Right atrium auricular region (tissue), 2 donors: ENCODE measurements at places on chromosomes 6 and 20. TPM values are rescaled to one million over a fixed set of nuclear protein-coding genes. Genes with fewer than 3 reads are reported as not detected.

MRAP2 gene
- 0.20 TPM for total RNA-seq

BPIFB1 gene
- not detected for total RNA-seq

EXOC2 gene
- total RNA-seq = 16.1 TPM

TNF gene
- total RNA-seq = not detected

SDCBP2 gene
- total RNA-seq = 2.9 TPM

PTPRT gene
- total RNA-seq = 0.11 TPM

SLC44A4 gene
- not detected for total RNA-seq

SAMD3 gene
- total RNA-seq = not detected

MAP7 gene
- total RNA-seq = 1.0 TPM

RIPOR3 gene
- total RNA-seq = 4.7 TPM

LTA gene
- total RNA-seq = not detected

HLA-DPA1 gene
- total RNA-seq = 60.5 TPM

SPATS1 gene
- total RNA-seq = not detected

NHSL1 gene
- total RNA-seq = 41.6 TPM

PACSIN1 gene
- total RNA-seq = 6.3 TPM

CAGE1 gene
- total RNA-seq = not detected

CD109 gene
- 30.1 TPM for total RNA-seq

XKR7 gene
- not detected for total RNA-seq

TSHZ2 gene
- 6.2 TPM for total RNA-seq

VIP gene
- total RNA-seq = 1.2 TPM

ATP9A gene
- 23.4 TPM for total RNA-seq

SLC17A2 gene
- total RNA-seq = not detected

MATN4 gene
- total RNA-seq = not detected

SSR1 gene
- 30.2 TPM for total RNA-seq

GSTA1 gene
- total RNA-seq = not detected

KCNG1 gene
- total RNA-seq = 0.70 TPM

TP53INP2 gene
- total RNA-seq = 59.5 TPM

AGER gene
- total RNA-seq = 0.94 TPM

ZSCAN23 gene
- 0.59 TPM for total RNA-seq

ISM1 gene
- 1.3 TPM for total RNA-seq

PYGB gene
- total RNA-seq = 174 TPM

BHLHE23 gene
- not detected for total RNA-seq

SLC26A8 gene
- not detected for total RNA-seq

TAGAP gene
- total RNA-seq = 3.2 TPM
